ENCODE measurements at places on chromosomes 5 and 9.

DNA sequence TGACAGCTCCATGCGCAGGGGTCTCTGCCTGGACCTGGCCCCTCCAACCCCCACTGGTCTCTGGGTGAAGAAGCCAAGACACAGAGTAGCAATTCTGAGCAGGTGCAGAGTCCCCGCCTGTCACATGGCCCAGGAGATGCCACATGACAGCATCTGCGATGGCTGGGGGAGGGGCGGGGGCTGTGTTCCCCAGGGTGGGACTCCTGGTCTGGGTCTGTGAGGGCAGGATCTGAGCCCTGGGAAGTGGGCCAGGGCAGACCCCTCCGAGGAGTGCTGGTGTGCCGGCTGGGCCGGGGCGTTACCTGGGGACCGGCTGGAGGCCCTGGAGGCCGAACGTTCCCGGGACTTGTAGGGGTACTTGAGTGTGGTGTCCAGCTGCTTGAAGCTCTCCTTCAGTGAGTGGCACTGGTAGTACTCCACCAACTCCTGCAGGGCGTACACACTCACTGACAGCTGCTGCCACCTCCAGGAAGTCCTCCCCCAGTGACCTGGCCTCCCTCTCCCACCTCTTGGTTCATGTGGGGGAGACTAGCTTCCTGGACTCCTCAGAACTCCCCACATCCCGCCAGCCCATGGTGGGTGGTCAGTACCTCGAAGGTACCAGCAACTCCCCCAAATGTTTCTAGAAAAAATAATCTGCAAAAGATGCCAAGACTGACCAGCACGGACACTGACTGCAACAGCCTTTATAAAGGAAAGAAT is 32.1 kb upstream of the SARDH start:
- no peak for DNase-seq

DNA sequence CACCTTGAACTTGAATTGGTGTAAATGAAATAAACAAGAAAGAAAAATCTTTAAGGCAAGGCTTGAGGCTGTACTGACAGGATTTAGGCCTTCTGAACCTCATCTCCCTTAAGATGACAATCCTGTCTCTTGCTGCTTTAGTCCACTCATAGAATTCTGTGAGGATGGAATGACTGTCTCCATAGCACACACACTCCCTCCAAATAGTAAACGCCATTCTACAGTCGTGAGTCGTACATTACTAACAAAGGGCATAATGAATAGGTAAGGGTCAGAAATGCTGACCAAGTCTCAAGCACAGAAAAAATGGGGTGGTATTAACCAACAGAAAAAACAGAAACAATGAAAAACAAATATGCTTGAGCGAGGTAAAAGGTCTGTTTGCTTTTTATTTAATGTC is 71.8 kb upstream of the SIMC1 start:
- DNase-seq, result no peak

DNA sequence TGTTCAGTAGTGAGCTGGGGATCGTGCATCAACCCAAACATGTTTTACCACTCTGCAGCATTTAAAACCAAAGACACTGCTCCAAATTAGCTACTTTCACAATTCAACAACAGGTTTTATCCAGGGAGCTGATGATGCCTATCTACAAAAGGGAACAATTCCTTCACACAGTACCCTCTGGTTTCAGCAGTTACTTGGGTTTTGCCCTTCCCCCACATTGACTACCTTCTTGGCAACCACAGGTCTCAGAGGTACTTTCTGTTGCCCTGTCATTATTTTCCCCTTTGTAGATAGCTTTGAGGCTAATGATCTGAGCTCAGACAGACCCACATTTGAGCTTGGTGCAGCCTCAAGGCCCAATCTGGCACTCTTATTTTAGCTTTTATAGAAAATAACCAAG is 96.1 kb downstream of the WDR41 start:
- no peak for DNase-seq

DNA sequence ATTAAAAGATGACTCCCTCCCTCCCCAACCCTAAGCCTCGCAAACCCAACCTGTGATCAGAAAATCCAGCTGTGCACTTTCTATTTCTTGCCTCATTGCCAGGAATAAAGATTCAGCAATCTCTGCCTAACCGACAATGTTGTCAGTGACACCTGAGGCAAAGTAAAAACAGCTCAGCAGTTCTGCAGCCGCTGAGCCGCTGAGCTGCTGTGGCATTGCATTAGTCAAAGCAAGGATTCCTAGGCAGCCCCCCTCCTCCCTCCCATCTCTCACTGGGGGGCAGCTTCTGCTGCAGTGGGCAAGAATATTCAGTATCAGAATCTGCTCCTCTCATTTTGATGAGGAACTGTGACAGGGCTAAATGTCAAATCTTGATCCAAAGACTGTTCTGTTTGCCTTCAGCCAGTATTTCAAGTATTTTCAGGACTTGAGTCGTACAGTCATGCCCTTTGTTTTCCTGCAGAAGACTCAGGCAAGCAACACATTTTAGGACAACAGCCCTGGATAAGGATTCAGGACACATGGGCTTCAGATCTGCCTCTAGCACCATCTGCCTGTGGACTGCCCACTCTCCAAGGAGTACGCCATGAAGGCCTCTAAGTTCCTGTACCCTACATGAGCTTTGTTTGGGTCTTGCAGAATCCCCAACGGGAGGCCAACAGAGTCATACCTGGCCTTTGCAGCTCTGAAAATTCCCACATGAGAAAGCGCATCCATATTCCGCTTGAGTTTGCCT is 41.1 kb upstream of the DAP start:
- DNase-seq, result no peak

- DNase-seq, result no peak
These were observed 4.2 kb downstream of the WWC1 start for GRCh38 chr5:168295574-168296201.

- DNase-seq, result no peak
These were observed 58.1 kb downstream of the HAPLN1 start for GRCh38 chr5:83662558-83662957.

GRCh38 chr5:142915813-142916424 is 145.7 kb downstream of the ARHGAP26 start:
- DNase-seq, result no peak

DNA sequence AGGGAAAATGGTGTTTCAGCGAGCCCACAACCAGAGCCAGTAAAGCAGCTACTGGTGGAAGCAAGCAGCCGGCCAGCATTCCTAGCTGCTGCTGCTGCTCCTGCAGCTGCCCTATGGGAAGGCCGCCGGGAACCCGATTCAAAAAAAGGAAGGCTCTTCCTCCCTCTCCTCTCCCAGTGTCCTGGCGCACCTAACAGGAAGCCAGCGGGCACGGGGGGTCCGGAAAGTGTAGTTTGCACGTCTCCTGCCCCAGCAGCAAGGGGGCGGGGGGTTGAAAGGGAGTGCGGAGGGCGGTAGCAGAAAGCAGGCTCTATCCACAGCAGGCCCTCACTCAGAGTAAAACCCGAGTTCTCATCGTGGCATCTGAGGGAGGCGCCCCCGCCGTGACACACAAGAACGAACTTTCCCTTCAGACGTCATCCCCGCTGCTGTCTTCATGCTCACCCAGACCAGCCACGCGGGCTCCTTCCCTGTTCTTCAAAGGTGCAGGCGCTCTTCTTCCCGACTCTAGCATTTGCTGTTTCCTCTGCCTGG is 16.5 kb downstream of the GRXCR2 start:
- no peak for DNase-seq

DNA sequence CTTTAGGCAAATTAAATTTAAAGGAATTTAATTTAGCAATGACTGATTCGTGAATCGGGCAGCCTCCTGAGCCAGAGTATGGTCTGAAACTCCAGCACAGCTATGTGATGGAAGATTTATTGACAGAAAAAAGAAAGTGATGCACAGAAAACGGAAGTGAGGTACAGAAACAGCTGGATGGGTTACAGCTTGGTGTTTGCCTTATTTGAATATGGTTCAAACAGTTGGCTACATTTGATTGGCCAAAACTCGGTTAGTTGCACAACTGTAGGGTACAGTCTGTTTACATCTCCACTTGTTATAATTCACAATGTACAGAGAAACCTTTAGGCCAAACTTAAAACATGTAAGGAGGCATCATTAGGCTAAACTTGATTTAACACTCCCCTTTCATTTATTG is 1716.1 kb upstream of the C9orf72 start:
- no peak for DNase-seq

DNA sequence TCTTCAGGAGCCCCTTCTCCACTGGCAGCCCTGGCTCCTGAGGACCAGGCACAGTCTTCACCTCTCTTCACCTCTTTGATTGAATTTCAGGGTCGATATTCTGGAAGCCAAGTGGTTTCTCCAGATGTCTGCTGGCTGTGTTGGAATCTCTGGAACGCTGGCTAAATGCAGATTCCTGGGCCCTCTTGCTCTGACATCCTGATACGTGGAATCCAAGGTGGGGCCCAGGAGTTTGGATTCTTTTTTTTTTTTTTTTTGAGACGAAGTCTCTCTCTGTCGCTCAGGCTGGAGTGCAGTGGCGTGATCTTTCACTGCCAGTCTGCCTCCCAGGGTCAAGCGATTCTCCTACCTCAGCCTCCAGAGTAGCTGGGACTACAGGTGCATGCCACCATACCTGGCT is 26.8 kb upstream of the IER5L start:
- DNase-seq, result no peak

- no peak for DNase-seq
These were observed 270.4 kb downstream of the MED10 start for GRCh38 chr5:6107675-6108539.

GRCh38 chr9:112784020-112784785 is 33.6 kb downstream of the SNX30 start:
- DNase-seq, result no peak

DNA sequence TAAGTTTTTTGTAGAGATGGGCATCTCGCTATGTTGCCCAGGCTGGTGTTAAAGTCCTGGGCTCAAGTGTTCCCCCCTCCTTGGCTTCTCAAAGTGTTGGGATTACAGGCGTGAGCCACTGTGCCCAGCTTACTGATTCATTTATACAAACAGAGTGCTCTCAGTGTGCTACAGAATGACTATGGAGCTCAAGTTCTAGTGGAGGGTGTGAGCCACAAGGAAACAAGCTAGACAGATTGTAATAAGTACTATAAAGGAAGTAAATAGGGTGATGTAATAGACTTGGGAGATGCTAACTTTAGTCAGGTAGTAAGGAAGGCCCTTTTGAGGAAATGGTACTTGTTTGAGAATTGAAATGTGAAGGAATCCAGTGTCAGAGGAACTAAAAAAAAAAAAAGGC is 1.7 kb upstream of the TMEM267 start:
- DNase-seq, result peak; percentile 13

DNA sequence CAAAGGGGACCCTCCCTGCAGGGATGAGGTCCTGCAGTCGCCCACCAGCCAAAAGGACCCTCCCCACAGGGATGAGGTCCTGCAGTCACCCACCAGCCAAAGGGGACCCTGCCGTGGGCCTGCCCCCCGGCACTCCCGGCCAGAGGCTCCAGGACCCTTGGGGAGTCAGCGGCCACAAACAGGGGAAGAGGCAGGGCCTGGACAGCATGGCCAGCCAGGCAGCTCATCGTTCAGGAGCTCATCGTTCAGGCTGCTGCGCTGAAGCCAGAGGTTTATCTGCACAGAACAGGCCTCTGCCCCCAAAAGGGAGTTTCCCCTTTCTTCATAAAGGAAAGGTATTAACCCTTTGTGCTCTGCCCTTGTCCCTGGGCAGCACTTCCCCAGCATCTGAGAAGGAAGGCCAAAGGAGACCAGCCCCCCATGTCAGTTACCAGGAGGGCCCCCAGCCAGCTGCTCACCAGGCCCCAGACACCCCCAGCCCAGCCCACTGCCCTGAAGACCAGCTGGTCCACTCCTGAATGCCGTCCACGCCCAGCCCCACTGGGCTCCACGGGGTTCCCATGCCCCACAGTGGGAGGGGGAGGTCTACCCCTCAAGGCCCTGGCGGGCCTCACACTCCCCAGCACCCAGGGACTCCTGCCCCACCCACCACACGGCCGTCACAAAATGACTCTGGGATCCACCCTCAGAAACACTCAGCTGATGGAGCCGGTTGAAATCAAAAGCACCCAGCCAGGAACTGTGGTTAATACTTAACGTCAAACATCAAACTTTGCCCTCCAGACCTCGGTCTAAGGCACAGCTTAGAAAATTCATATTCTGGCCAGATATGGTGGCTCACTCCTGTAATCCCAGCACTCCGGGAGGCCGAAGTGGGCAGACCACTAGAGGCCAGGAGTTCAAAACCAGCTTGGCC is 6.3 kb downstream of the SLC12A7 start:
- no peak for DNase-seq

DNA sequence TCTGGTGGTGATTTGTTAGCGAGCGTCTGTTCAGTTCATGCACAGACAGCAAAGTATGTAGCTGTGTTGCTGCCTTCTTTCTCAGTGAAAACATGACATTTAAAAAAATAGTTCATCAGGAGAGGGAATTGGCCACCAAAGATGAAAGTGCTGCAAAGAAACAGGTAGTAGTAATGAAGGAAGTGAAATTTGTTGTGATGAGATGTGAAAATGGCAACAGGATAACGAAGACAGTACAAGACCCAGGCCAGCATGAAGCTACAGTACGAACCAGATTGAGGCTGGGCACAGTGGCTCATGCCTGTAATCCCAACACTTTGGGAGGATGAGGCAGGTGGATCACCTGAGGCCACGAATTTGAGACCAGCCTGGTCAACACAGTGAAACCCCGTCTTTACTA is 136.0 kb downstream of the SMARCA2 start:
- no peak for DNase-seq

DNA sequence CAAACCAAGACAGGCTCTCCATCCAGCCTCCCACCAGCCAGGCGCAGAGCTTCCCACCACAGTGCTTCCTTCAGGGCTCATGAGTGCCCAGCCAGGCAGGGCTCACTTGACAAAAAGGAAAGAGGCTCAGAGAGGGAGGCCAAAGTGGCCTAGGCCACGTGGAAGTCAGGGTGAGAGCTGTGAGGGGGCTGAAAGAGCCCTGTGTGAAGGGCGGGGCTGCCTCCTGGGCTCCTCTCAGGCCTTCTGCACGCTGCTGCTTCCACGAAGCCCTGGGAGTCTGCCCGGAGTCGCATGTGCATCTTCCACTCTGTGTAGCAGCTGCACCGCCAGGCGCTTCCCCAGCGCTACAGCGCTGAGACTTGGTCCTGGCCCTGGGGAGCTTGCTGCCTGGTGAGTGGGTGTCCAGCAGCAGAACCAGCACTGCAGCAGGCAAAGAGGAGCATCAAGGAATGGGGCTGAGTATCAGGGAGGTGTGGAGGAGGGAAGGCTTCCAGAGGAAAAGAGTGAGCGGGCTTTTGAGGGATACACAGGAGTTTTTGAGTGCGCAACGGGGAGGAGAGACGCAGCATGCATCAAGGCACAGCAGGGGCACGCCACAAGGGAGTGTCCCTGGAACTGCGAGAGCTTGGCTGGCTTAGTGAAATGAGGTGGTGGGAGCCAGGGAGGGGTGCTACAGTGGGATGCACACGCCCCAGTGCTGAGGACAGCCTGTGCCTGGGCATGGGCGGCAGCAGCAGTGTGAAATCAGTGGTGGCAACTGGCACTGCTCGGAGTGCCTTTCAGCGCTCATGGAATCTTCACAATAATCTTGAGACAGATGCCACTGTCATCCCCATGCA is 178.0 kb downstream of the GAPVD1 start:
- DNase-seq, result no peak

DNA sequence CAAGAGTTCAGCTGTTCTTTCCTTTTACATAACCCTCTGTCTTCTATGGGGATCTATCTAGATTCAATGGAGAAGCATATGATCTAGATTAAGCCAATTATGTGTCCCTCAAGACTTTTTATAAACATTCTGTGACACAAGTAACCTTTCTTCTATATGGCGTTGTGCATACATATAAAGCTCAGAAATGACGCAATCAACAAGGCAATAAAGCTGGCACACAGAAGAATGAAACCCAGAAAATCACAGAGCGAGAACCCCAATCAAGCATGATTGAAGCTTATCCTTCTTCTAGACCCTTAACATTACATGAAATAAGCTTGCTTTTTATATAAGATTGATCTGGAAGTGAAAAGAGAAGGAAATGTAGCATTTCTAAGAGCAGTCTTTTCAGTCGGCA is 178.9 kb downstream of the DMRTA1 start:
- DNase-seq, result no peak

Measured in bone marrow (tissue), 2 donors.